ENCODE measurements at places on chromosomes 2 and 18.

GRCh38 chr18:36558234-36558633 lies 260.7 kb downstream of the FHOD3 start:
- DNase-seq, result no peak

DNA sequence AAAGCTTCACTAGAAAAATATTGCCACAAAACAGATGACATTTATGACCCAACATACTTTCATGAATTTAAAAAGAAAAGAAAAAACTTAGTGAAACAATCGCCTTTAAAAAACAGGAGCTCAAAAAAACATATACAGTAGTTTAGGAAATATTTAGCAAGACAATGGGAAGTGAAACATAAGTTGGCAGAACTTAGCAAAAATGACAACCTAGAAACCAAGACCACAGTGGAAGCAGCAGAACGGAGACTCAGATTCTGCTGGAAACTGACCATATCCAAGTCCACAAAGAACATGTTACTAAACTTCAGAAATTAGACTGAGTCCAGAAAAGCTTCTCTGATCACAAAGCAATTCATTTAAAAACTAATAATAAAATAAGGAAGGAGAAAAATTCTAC lies 41.8 kb upstream of the CTAGE1 start:
- DNase-seq, result no peak

GRCh38 chr2:217902379-217903141 lies 100.2 kb downstream of the TNS1 start:
- DNase-seq, result no peak

GRCh38 chr2:149418065-149418464 lies 87.7 kb downstream of the LYPD6 start:
- no peak for DNase-seq

DNA sequence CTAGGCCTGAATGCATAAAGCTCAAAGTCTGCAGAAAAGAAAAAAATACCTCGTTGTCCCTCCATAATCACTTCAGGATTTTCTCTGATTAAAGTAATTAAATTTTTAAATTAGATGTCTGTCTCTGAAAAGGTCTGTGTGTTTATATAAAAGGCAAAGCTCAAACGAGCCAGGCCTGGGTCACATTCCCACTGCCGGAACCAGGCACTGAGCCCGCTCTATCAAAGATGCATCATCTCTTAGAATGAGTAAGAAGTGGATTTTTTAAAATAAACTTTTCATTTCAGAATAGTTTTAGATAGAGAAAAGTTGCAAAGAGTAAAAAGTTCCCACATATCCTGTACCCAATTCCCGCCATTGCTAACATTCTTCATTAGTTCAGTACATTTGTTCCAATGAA lies 202.1 kb upstream of the KYNU start:
- no peak for DNase-seq

GRCh38 chr18:37207343-37207742 lies 358.3 kb downstream of the CELF4 start:
- DNase-seq, result no peak

- DNase-seq, result no peak
Observed at GRCh38 chr2:241368643-241369042, 12.6 kb downstream of the FARP2 start.

DNA sequence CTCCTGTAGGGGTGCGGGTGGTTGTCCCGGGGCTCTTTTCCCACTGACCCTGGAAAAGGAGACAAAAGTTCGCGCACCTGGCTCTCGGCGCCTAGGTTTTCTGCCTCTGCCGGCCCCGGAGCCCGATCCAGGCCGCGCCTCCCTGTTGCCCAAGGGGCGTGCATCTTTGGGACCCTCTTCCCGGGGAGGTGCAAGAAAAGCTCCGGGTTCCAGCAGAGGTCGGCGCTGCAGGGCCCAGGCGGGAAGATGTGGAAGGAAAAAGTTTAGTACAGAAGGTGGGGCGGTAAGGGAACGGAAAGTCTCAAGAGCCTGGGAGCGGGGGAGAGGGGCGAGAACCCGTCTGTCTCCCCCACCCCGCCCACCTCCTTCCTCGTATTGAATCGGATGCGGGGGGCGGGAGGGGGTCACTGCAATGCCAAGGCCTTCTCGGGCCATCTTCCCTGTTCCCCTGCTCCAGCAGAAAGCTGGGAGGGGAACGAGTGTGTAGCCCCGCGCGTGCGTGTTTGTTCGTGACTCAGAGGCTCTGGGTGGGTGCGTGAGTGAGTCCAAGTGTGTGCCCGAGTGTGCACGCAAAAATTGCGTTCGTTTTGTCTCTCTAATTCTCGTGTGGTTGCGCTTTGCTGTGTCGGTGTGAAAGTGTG lies 6.3 kb upstream of the EN1 start:
- DNase-seq, result no peak

DNA sequence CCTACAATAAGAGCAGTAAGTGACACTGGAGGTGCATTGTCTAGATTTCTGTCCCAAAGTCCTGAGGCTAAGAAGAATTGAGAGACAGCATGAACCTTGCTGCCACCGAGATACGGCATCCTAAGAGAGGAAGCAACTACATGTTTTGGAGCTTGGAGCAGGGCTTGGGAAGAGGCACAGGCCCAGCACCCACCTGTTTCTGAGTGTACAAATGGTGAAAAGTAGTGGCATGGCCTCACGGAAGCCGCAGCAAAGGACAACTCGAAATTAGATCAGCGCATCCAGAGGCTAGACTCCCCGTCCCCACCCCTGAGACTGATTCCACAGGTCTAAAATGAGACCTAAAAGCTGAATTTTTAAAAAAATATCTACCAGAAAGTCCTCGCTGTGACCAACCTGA lies 127.5 kb downstream of the PTGR3 start:
- no peak for DNase-seq

DNA sequence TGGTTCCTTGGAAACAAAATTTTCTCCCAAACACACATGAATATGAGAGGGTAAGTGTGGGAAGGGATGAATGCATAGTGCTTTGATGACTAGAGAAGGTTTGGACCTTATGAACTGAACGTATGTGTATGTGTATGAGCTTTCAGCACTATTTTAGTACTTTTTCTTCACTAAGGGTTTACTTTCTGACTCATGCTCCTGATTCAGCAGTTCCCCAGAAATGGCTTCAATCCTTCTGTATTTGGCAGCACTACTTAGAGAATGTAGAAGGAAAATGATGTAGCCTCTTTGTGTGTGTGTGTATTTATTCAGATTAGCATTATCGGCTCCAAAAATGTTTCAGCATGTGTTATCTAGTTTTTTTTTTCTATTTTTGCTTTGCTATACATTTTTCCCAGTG lies 22.2 kb downstream of the KCNJ3 start:
- DNase-seq, result no peak

GRCh38 chr2:240507778-240508251 lies 50.0 kb downstream of the ANKMY1 start:
- no peak for DNase-seq

- DNase-seq, result no peak
Observed at GRCh38 chr2:204541637-204542036, 3.6 kb upstream of the PARD3B start.

- no peak for DNase-seq
Observed at GRCh38 chr2:21038403-21039073, 5.3 kb downstream of the APOB start.

- no peak for DNase-seq
Observed at GRCh38 chr2:108266218-108266617, 22.5 kb upstream of the SULT1C2 start.

GRCh38 chr2:13669607-13670006 lies 952.9 kb downstream of the TRIB2 start:
- DNase-seq, result no peak

- DNase-seq, result no peak
Observed at GRCh38 chr18:49114556-49114955, 163.8 kb upstream of the SMAD7 start.

GRCh38 chr2:170814533-170815230 lies 2.0 kb upstream of the GAD1 start:
- no peak for DNase-seq

DNA sequence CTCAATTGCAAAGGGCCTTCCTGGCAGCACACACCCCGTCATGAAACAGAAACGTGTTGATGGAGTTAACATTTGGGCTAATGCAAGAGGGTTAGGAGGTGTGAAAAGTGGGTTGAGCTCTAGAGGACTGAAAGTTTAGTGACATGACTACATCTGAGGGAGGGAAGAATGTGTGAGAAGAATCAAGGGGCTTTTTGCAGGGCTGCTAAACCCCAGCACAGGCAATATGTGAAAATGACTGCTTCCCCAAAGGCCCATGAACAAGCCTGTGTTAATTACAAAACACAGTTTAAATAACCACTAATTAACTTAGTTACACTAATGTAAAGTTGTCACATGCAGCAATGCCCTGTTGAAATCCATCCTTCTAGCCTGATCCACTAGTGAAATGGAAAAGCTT lies 63.4 kb upstream of the PEX13 start:
- DNase-seq, result no peak

DNA sequence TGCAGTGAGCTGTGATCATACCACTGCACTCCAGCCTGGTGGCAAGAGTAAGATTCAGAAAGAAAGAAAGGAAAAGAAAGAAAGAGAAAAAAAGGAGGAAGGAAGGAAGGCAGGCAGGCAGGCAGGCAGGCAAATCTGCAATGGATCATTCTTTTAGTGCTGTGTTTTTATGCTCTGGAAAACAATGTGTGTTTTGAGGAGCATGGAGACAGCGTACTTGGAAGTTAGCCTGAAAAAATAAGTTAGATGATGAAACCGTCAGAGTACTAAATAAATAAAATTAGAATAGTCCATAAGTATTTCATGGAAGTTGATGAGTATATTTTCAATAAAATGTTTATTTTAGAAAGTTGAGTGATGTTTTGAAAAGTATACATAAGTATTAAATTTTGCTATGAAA lies 366.4 kb upstream of the CDH20 start:
- DNase-seq, result no peak

- DNase-seq, result no peak
Observed at GRCh38 chr2:48383036-48383435, 146.9 kb upstream of the STON1 start.

GRCh38 chr2:866887-867286 lies 83.8 kb upstream of the SNTG2 start:
- DNase-seq, result no peak

DNA sequence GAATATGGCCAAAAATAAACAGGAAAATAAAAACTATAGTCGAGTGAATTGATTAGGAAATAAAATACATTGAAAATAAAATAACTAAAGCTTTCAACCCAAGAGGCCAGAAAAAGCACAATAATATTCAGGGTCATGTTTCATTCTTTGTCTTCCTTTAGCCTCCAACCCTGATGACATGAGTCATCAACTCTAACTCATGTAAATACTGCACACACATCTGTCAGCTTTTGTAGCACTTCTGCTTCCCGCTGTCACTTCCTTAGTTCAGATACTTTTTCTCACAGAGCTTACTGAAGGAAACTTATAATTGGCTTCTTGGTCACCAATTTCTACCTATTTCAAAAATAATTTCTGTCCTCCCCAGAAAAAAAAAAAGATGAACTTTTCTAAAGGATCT lies 112.8 kb downstream of the UPP2 start:
- no peak for DNase-seq

DNA sequence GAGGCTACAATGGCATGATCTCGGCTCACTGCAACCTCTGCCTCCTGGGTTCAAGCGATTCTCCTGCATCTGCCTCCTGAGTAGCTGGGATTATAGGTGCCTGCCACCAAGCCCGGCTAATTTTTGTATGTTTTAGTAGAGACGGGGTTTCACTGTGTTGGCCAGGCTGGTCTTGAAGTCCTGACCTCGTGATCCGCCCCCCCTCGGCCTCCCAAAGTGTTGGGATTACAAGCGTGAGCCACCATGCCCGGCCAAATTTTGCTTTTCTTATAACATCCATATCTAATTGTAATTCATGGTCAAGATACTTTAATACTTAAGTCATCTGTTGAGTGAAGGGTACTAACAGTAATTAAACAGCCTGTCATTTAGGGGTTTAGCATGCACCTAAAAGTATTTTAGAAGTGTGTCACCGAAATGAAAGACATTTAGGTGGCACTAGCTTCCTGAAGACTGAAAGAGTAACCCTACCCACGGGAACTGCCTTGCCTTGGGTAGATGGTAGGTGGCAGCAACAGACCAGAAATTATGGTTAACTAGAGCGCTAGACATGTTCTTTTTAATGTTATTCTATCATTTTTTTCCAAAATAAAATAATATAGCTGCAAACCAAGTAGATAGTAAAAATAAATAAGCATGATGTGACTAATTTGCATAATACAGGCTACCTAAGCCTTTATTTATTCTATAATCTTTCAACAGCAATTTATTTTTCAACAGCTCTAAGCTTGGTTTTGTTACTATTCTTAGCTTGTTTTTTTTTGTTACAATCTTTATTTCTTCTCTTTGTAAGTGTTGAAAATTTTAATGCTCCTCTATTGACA lies 8.6 kb upstream of the ACYP2 start:
- peak; percentile 29 for DNase-seq

- DNase-seq, result no peak
Observed at GRCh38 chr18:46158499-46158898, 54.3 kb downstream of the HAUS1 start.

GRCh38 chr2:30400151-30400954 lies 46.7 kb upstream of the LCLAT1 start:
- DNase-seq, result no peak

DNA sequence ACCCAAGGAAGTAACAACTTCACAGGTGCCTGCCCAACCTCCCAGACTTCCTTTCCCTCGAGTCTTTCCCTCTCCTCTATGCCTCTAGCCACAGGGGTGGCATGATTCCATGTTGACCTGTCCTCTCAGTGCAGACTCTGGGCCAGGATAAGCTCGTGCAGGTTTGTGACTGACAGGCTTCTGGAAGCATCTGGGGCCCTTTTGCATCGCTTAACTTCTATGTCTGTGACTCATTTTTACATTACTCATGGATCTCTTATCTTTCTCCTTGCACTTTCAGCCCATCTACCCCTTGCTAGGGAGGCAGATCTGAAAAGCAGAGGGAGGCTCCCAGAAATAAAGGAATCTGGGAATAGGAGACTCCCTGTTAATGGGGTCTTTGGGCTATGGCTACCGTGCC lies 98.5 kb upstream of the RIOK3 start:
- no peak for DNase-seq

DNA sequence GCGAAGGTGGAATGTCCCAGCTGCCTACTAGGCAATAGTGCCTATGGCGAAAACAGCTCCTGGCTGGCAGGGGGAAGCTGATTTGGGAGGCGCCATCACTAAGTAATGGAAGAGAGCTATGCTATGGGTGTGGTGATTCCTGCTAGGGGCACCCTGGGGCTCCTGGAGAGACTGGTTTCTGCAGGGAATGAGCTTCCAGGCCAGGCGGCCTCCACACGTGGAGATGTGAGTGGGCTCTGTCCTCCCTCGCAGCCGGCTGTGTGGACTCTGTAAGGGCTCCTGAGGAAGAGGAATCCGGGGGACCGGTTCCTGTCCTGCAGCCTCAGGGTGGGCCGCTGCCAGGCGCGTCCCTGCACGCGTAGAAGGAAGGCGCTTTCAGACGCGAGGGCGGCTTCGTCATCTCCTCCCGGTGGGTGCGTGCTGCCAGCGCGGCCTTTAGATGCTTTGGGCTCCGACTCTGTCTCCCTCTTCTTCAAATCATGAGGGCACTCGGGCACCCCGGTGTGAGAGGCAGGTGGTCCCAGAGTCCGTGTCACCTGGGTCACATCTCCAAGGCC lies 55.5 kb upstream of the ANKRD62 start:
- DNase-seq, result peak; percentile 8

GRCh38 chr2:145032791-145033190 lies 512.9 kb upstream of the ZEB2 start:
- DNase-seq, result no peak

GRCh38 chr2:85334928-85335327 lies 7.1 kb upstream of the TGOLN2 start:
- no peak for DNase-seq

Data from activated CD4-positive, alpha-beta T cell treated with anti-CD3 and anti-CD28 coated beads, Interleukin-2, amount 50 U/mL, for 1 hour (primary cell).